ENCODE measurements at places on chromosomes 1 and 21.

GRCh38 chr1:205593532-205593931, 38.3 kb downstream of the ELK4 start:
- no peak for DNase-seq

- no peak for DNase-seq
These were observed 261.3 kb upstream of the CHRM3 start for GRCh38 chr1:239125027-239125426.

GRCh38 chr1:113242481-113242880, 147.8 kb upstream of the MAGI3 start:
- no peak for DNase-seq

- DNase-seq = no peak
These were observed 178.6 kb downstream of the TGFBR3 start for GRCh38 chr1:91707114-91707889.

GRCh38 chr1:234400773-234401172, 27.5 kb downstream of the COA6 start:
- DNase-seq = no peak

DNA sequence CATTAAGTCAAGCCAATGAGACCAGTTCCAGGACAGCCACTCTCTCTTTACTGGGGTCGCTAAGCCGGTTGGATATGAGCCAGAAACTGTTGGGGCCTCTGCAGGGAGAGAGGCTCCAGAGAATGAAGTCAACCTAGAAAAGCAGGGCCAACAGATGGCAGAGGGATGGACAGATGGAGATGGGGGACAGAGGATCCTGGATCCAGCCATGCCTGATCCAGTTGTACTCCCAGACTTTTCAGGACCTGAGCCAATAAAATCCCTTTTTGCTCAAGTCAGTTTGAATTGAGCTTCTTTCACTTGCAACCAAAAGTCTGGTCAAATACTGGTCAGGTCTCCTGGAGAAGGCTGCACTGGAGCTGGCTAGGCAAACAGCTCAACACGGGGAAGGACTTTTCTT, 2.2 kb downstream of the DHCR24 start:
- no peak for DNase-seq

DNA sequence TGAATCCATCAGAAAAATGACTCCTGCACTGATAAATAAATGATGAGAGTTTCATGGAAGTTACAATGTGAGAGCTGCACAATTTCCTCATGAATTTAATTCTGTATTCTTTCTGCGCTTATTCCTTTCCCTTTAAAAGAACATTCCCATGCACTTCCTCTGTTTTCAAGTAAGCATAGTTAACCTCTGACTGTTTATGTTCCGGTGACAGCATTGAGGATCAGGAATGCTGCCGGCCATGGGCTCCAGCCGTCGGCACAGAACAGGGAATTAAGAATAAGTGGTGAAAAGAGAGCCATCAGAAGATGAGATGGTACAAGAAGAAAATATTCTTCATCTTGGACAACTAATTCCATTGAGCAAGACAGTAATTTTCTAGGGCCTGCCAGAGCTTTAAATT, 65.3 kb downstream of the SUSD4 start:
- no peak for DNase-seq

DNA sequence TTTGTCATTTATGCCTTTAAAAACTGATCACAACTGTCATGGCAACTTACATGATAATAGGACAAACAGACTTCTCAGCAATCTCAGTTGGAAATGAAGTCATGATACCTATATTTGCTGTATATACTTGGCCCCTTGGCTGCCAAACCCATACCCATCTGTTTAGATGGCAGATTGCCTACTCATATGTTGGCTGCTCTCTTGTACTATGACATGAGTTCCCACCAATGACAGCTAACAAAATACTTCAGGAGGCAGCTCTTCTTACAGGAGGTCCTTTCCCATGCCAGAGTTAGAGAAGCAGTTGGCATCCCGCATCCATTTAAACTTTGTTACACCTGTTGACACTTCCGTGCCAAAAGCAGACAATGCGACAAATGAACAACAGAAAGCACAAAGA, 603.1 kb upstream of the ADGRL2 start:
- DNase-seq = no peak

DNA sequence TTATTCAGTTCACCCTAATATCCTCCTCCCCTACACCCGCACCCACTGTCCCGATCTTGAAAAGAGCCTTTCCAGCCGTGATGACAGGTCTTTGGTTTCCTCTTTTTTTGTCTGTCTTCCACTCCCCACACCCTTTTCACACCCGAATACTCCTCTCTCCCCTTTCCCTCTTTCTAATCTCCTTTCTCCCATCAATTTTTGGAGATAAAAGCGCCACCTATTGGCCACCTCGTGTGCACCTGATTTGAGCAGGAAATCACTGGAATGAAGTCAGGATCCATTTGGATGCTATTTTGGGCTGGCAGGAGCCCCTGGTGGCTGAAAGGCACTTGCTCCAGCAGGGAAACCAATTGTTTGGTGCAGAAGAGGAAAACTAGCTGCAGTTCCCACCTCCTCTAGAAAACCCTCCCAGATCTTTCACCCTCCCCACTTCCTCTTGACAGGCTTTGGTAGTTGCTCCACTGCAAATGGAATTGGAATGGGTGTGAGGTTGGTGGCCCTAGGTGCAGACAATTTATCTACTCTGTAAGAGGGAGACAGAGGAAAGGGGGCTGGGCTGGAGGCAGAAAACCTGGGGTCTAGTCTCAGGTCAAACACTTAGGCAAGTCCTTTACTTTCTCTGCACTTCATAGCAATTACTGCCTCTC, 8.4 kb downstream of the FOXE3 start:
- peak; percentile 74 for DNase-seq

DNA sequence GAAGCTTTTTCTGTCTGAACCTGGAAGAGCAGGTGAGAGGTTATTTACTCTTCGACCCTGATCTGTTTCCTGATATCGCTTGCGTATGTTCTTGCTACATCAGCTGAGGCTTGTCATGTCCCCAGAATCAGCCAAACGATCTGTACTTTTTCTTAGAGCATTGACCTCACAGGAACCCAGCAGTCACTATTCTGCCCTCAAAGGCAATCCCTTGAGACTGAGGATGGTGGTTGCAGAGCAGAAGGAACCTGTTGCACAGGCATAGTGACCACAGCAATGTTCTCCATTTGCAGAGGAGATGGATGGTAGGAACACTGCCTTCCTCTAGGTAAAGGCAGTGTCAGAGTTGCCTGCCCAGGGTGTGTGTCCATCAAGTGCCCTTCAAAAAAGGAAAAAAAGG, 11.3 kb upstream of the LACTBL1 start:
- DNase-seq = no peak

- DNase-seq = no peak
These were observed 220.0 kb downstream of the PAPPA2 start for GRCh38 chr1:176682830-176683535.

GRCh38 chr1:208251911-208252835, 8.0 kb upstream of the PLXNA2 start:
- no peak for DNase-seq

DNA sequence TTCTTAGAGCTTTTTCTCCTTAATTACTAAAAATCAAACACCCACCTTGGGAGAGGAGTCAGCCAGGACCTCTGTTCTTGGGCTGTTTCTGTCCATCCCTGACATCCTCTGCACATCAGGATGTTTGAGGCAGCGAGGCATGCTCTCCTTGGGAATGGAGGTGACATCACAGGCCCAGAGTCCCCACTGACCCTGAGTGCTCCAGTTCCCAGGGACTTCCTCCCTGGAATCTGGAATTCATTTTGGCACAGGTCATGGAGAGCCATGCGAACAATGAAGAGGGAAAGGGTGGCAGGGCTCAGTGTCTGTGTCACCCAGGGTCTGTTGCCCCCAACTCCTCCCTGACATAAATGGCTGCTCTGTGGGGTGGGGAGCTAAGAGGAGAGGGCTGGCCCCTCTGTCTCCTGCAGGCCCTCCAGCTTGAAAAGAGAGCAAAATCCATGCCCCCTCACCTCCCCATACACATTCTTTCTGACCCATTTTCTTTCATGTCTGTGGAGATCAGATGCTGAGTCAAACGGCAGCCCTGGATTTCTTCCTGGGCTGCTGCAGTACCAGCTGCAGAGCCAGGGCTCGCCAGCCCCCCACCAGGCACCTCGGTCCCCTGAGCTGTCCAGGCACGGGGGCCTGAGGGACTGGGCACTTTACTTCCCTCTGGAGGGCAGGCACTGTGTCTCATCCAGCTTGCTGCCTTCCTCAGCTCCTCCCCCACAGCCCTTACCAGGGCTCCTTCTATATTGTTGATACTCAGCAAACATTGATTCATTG, 102.0 kb downstream of the NMNAT2 start:
- DNase-seq = peak; percentile 42

All from ecto neural progenitor cell (in vitro differentiated cells).